Kidney glomerular epithelial cell (primary cell): ENCODE measurements at places on chromosomes 5 and 9.

DNA sequence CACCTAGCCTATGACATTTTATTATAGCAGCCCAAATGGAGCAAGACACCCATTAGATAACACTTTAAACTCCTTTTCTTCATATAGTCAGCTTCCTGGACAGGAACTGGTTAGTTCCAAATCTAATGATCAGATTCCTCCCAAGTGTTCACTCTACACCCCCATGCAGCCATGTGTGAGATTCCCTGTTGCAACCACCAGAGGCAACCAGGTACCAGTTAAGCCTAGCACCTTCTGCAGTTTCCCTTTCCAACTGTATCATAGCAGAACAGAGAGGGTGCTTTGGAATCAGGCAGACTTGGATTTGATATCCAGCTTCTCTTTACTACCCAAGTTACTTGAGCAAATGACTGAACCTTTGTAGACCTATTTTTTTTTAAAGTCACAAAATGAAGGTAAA is 296.6 kb upstream of the PCSK5 start:
- DNase-seq = no peak

DNA sequence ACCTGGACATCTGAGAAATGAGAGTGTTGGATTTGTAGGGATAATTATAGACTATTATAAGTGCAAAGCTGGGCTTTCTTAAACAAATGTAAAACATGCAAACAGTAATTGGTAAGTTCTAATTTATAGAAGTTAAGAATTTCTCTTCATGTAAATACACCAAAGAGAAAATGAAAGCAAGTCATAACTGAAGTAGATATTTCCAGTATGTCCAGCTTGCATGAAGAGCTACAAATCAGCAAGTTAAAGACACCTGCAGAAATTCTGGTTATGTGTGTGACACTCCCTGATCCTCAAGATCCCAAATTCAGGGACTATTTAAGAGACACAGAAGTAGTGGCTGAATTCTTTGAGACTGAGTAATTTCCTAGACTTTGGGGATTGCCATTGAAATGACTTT is 308.9 kb downstream of the TLE4 start:
- DNase-seq = no peak

GRCh38 chr5:143472576-143472975 is 69.1 kb upstream of the NR3C1 start:
- DNase-seq = no peak

DNA sequence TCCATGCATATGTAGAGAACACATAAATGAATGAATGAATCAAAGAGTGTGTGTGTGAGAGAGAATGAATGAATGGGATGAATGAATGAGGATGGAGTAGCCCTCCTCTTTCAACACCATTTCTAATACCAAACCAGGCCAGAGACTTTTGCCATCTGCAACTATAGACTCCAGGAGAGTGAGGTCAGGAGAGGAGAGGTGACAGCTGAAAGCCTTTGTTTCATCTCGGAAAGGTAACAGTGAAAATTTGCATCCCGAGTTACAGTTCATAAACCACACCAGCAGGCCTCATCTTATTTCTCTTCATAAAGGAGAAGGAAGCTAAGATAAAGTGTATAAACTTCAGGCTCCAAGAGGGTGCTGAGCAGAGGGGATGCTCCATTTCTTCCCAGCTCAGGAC is 255.3 kb upstream of the KLF4 start:
- no peak for DNase-seq

DNA sequence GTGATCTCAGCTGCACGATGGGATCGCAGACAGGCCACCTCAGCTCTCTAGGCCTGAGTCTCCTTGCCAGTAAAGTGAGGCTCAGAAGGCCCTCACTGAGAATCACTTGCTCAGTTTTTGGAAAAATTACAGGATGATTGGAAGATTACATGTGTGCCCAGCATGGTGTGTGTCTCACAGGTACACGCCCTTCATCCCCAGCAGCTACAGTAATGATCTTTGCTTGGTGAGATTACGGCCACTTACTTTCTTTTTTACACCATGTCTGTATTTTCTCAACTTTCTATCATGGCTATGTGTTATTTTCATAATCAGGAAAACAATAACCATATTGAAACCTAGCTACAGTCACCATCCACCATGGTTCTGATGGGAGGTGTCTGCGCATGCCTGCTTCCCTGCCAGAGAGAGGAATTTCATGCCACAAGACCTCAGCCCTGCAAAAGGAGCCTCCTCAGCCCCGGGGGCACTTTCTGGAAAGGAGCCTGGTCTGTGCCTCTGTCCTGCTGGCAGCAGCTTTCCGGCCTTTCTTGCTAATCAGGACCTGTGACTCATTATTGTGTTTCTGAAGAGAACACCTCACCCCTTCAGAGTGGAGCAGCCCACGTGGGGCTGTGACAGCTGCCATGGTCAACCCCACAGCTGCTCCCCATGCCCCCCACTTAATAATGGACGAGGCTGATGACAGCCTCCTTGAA is 64.2 kb upstream of the OLFM1 start:
- DNase-seq = no peak

- DNase-seq = peak; percentile 60
These were observed at the start of gene IL11RA for GRCh38 chr9:34651876-34652601. TSS of gene IL11RA (plus strand) at chr9:34652185. CDS start at chr9:34655218, 3,033 bp downstream.

DNA sequence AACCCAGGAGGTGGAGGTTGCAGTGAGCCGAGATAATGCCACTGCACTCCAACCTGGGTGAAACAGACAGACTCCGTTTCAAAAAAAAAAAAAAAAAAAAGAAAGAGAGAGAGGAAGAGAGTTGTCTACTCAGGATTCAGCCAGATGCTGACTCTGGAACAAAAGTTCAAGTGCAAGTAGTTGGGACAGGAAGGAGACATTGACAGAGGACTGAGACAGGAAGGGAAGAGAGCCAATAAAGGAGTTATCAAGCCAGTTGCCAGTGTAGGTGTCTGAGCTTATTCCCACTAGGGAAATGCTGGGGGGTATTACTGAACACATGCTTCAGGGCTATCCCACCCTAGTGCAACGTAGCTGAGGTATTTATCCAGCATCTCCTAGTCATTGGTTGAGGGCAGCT is 147.7 kb upstream of the SLC1A3 start:
- DNase-seq = no peak

DNA sequence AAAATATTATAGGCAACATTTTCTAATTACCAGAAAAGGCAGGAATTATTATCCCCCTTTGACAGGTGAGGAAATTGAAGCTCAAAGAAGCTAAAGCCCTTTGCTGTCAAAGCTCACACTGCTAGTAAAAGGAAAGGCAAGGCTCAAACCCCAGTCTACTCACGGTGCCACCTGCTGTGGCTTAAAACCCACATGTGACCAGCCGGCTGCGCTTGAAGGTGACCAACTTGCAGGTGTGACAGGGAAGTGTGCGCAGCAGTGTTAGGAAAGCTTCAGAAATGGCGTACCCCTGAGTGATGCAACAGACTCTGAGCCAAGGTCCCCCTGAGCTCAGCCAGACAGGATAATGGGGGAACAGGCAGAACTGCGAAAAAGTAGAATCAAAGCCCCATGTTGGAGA is 45.2 kb downstream of the PAX5 start:
- DNase-seq = no peak

GRCh38 chr9:6488395-6488794 is 75.4 kb downstream of the UHRF2 start:
- DNase-seq = no peak

GRCh38 chr9:114733816-114734215 is 51.8 kb upstream of the TEX48 start:
- no peak for DNase-seq

- peak; percentile 8 for DNase-seq
These were observed 9.2 kb upstream of the DDX46 start for GRCh38 chr5:134749415-134749814.

GRCh38 chr5:95895771-95896170 is 65.9 kb downstream of the ELL2 start:
- DNase-seq = no peak

DNA sequence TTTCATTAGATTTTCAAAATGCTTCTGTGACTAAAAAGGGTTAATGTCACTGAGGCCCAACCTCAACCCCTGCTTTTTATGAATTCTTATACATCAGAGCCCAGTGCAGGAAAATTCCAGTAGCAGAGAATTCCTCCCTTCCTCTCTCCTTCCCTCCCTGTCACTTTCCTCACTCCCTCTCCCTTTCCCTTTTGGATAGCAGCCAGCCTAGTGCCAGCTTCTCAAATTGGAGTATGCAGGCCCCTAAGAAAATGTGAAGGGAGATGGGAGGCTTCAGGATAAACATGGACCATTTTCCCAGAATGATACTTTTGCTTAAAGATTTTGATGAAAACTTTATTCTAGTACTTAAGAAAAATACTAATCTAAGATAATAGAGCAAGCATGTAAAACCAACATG is 507.4 kb downstream of the KDM4C start:
- peak; percentile 13 for DNase-seq

- no peak for DNase-seq
These were observed 1.6 kb downstream of the FBLL1 start for GRCh38 chr5:168530621-168531150.

DNA sequence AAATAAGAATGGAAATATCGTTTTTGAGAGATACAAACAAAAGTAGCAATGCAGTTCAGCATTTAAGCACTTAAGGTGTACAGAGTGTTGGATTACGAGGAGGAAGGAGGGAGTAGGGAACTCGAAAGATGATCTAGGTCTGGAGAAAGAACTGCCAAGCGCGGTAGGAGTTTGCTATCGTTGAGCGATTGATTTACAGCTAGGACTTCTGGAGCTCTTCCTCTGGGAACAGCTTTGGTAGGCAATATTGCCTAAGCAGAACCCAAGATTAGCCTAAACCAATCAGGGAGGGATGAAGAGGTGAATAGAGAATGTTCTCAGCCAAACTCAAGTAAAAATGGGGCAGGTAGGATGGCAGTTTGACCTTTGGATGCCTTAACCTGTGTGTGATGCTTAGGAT is 965 bp downstream of the CLTA start:
- no peak for DNase-seq

GRCh38 chr5:152135827-152136226 is 211.2 kb upstream of the GLRA1 start:
- DNase-seq = no peak

DNA sequence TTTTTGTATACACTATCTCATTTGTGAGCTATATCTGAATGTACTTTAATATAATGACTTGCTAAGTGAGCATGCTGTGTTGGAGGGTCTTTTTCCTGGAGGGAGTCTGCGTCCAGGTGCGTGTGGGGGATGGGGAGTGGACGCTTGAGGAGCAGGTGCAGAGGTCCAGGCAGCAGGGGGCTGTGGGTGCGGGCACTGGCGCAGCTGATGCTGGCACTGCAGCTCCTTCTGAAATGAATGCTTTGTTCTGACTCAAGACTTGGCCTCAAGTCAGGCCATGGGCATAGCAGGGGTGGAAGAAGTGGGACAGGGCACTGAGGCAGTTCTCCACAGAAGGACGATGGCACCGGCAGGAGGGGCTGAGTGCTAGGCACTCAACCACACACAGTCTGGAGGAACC is 165.7 kb upstream of the IRX1 start:
- DNase-seq = no peak

GRCh38 chr9:19420877-19421276 is 12.1 kb downstream of the ACER2 start:
- no peak for DNase-seq

GRCh38 chr5:163730206-163730756 is 224.9 kb downstream of the MAT2B start:
- no peak for DNase-seq

- DNase-seq = no peak
These were observed 1000.0 kb downstream of the PTPRD start for GRCh38 chr9:9612755-9613154.

GRCh38 chr5:113612060-113612496 is 98.6 kb downstream of the YTHDC2 start:
- peak; percentile 42 for DNase-seq

- DNase-seq = peak; percentile 18
These were observed at the start of gene GOLM1 for GRCh38 chr9:86098824-86099700. TSS of gene GOLM1 (minus strand) at chr9:86099558. CDS start at chr9:86079320, 20,238 bp downstream.

DNA sequence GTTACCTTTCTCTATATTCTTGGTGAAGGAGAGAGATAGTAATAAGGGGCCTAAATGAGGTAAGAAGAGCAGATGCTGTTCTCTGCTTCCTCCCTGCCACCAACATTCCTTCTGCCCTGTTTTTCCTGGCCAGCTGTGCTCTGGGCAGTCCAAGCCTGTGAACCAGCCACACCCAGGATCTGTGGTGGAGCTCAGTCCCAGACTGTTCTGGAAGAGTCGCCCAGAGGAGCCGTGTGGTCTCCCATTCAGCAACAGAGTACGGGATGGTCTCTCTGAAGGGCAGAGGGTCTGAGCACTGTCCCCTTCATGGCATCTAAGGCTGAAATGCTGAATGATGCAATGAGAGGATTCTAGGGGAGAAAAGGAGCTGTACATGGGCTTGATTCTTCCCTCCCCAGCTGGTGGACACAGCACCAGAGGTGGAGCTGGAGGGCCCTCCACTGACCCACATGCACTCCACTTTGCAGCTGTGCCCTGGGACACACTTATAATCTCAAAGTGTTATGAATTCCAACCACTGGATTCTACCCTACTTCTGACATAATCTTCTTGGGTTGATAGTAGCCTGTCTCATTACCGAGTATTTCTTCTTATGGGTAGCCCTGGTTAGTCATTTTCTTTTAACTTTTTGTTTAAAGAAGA is 70.8 kb upstream of the RPS23 start:
- no peak for DNase-seq

DNA sequence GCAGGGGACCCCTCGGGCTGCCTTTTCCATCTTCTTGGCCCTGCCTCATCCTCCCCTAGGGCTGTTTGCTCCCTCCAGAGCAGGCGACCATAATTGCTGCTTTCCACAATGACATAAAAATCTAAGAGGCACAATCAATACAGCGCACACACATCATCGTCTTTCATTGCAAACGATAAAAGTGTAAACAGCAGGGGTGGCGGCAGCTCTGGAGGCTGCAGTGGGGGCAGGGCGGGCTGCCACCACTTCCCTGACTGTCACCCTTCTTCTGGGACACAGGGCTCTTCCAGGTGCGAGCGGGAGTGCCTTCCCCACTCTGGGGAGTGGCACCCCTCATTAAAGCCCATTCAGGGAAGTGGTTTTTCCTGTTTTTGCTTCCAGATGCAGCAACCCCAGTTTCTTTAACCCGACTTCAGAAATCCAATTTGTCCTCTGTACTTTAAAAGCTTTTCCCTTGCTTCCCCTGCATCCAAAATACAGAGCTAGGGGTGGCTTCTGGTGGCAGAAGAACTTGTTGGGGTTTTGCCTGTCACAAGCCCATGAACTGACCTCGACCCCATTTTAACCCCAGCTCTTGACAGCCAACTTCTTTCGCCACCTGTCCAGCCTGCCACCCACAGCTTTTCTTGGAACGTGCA is 45.7 kb downstream of the TSPAN17 start:
- no peak for DNase-seq

DNA sequence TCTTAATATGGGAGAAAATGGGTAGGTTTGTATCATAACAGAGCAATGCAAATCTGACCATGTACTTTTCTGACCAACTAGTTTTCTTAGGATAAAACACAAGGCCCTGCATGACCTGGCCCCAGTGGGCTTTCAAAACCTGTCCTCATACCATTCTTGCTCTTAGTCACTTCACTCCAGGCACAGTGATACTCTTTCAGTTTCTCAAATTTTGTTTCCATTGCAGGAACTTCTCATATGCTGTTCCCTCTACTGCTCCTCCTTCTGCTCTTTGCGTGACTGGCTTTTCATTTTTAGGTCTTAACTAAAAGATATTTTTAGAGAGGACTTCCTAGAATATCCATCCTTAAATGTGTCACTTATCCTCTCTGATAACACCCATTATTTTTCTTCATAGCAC is 112.4 kb downstream of the INIP start:
- no peak for DNase-seq
